NB4 (cell line): ENCODE measurements at places on chromosomes 4 and X.
A peak's percentile ranks its signal among the peaks of the same experiment; 100 is the strongest.

DNA sequence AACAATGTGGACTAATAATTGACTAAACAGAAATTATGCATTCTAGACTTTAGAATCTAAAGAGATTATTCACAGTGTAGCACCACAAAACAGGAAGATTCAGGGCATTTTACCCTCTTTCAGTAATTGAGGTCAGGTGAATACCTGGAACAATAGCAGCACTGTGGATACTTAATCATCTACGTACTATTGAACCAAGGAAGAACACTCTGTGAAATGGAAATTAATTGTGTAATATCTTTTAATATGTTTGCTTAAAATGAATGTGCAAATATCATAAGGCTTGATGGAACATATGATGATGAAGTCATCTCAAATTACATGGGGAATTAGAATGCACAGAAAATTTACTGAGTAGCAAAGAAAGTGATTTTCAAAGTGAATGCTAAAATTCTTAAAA is 68.5 kb upstream of the MAP9 start:
- no peak for DNase-seq

DNA sequence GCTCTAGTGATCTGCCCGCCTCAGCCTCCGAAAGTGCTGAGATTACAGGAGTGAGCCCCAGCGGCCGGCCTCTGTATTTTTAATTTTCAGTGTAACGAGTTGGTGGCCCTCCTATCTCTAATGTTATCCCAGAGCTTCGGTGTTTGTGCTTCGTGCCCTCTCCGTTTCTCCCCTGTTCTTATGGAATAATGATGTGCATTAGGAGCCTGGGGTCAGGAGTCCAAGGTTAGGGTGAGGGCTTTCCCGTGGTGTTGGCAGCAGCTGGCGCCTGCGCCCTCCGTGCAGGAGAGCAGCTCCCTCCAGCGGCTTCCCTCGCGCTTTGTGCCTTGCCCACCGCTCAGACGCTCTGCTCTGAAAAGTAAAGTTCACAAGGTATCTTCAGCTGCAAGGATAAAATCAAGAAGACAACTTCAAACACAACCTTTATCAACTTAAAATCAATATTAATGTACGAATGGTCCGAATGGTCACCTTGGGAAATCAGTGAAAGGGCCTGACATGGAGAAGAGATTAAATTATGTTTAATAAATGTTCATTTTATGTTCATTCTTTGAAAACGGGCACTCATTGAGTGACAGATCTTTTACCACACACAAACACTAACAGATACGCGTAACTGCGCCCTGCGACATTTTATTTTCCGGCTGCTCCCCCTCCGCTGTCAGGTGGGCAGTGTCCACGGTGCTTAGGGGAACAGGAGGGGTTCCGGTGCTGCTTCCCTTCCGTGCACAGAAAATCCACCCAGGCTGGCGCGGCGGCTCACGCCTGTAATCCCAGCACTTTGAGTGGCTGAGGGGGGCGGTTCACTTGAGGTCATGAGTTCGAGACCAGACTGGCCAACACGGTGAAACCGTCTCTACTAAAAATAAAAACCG is 62.4 kb downstream of the TRAPPC11 start:
- DNase-seq = peak; percentile 77

- peak; percentile 3 for DNase-seq
Observed at GRCh38 chr4:67122029-67122428, 423.3 kb downstream of the CENPC start.

GRCh38 chrX:71492231-71493065 is 40.5 kb upstream of the OGT start:
- DNase-seq = peak; percentile 46

GRCh38 chrX:55118574-55118973 is 29.8 kb downstream of the PAGE2 start:
- DNase-seq = no peak

GRCh38 chr4:149727663-149728062 is 88.0 kb downstream of the IQCM start:
- no peak for DNase-seq

GRCh38 chrX:85326234-85327059 is 53.0 kb downstream of the POF1B start:
- DNase-seq = no peak

DNA sequence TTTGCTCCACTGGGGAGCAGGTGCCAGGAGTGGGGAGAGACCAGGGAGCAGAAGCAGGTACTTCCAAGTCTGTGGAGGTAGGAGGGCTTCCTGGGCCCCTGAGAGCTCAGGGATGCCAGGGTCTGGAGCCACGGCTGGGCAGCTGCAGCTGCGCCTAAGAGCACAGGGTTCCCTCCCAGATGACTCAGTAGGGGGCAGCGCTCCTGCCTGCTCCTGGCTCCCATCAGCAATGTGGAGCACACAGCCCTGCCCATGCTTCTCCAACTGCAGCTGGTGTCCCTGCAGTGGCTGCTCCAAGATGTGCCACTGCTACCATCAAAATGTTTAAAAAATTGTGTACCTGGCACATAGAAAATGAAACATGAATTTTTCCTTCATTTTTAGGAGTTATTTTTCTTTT is 1028.2 kb downstream of the PCDH7 start:
- DNase-seq = peak; percentile 15

DNA sequence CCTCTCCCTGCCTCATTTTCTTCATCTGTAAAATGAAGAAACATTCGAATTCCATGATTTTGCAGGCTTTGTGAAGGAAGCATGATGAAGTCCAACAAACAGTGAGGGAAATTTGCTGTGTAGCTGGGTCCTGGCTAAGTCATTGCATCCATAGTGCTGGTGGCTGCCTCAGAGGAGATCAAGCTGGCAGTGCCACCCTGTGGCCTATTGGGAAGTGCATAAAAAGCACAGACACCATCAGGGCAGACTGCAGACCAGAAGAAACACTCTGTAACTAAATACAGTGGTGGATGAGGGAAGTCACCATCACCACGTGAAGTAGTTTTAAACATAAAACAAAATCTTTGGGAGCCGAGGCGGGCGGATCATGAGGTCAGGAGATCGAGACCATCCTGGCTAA is 40.7 kb upstream of the DDX3X start:
- peak; percentile 35 for DNase-seq

DNA sequence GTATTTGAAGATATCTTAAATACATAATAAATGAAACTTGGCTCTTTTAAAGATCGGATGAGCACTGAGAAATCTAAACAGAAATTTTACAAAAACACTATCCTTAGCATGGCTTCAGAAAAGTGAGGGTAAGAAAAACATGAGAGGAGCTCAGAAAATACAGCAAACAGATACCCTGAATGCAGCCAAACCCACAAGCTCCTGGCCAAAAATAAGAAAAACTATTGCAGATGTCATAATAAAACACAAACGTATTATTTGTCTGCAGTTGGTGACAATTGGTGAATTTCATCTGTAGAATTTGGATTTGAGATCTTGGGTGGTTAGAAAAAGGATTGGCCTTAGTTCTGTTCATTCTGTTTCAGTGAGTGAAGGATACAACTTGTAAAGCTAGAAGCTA is 603.9 kb downstream of the INPP4B start:
- no peak for DNase-seq

DNA sequence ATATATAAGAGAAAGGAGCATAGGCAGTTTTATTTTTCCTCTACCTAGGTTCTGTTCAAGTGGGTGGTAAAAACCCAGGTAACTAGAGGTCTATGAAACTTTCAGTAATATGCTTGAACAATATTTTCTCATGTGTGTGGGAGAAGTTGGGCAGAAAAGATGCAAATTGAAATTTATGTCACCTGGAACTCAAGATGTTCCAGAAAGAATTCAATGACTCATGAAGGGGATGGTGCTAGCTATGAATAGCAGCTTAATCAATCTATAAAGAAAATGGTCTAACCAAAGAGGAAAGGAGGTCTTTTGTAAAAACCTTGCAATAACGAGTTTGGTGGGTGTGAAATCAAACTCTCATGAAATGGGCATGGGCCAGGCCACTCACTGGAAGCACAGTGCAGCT is 263.8 kb downstream of the INPP4B start:
- DNase-seq = no peak

DNA sequence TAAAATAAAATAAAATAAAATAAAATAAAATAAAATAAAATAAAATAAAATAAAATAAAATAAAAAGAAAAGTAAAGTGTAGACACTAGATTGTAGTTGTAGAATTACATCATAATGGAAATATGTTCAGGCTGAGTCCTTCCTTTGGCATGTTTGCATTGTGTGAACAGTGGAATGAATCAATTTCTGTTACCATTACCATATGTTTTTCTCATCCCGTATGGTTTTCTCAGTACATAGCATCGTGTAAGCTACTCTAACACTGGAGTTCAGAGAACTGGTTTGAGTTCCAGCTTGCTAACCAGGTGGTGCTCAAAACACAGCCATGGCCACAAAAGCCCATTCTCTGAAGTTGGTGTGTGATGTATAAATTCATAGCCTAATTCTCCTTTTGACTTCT is 45.9 kb downstream of the USP11 start:
- DNase-seq = no peak

- peak; percentile 4 for DNase-seq
Observed at GRCh38 chr4:1192091-1192492, 19.7 kb upstream of the SPON2 start.

GRCh38 chrX:70324326-70324725 is 34.4 kb downstream of the KIF4A start:
- DNase-seq = no peak

GRCh38 chrX:44189116-44189515 is 154.4 kb downstream of the EFHC2 start:
- DNase-seq = peak; percentile 3

GRCh38 chr4:8141935-8142334 is 16.7 kb downstream of the ABLIM2 start:
- DNase-seq = no peak

DNA sequence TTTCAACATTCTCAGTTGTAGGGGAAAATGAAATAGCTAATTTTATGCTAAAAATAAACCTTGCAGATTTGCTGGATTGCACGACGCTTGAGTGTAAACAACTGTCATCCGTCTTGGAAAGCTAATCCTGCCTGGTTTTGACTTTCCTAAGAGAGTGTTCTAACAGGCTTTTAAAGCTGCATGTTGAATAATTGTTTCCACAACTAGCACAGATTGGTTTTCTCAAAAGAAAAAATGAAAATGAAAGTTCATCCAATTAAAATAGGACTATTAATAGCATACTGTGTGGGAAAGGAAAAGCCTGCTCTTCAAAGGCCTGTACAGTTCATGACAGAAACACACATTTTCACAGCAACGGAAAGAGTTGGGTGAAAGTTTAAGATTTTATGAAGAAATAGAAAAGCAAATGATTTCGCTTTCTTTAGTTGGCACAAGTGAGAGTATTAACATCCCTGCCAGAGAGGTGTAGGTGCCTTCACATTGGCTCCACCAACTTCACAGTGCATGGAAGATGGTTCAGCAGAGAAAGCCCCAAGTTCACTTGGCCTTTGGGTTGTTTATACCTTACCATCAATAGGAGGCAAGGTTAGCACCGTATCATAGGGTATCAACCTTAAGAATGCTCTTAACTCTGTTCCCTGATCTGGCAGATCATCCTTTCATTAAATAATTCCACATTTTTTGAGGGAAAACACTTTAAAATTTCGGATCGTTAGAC is 140.0 kb upstream of the GUCY1A1 start:
- DNase-seq = no peak

DNA sequence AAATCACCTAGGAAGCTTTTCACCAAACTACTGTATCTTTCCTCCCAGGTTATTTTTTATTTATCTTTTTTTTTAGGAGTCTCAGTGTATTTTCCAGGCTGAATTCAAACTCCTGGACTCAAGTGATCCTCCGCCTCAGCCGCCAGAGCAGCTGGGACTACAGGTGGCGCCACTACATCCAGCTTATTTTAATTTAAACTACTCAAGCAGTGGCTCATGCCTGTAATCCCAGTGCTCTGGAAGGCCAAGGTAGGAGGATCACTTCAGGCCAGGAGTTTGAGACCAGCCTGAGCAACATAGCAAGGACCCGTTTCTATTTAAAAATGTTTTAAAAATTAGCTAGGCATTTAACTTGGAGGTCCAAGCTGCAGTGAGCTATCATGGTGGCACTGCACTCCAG is 37.8 kb downstream of the LEF1 start:
- no peak for DNase-seq

- DNase-seq = peak; percentile 40
Observed at GRCh38 chr4:183658362-183659028, 490 bp downstream of the RWDD4 start.

DNA sequence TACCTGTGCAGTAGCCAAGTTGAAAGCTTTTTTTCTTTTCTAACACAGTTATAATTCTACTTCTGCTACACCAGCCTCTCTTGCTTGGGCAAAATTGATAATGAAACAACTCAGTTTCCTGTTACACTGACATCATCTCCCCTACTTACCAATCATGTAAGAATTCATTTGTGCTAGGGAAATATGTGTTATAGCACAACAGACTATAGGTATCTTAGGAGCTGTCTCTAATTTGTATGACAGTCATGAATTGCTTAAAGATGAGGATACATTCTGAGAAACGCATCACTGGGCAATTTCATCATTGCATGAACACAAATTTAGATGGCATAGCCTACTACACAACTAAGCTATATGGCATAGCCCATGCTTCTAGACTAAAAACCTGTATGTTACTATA is 246.3 kb upstream of the ANKRD50 start:
- no peak for DNase-seq

GRCh38 chr4:172177382-172177781 is 364.2 kb downstream of the GALNTL6 start:
- DNase-seq = no peak

DNA sequence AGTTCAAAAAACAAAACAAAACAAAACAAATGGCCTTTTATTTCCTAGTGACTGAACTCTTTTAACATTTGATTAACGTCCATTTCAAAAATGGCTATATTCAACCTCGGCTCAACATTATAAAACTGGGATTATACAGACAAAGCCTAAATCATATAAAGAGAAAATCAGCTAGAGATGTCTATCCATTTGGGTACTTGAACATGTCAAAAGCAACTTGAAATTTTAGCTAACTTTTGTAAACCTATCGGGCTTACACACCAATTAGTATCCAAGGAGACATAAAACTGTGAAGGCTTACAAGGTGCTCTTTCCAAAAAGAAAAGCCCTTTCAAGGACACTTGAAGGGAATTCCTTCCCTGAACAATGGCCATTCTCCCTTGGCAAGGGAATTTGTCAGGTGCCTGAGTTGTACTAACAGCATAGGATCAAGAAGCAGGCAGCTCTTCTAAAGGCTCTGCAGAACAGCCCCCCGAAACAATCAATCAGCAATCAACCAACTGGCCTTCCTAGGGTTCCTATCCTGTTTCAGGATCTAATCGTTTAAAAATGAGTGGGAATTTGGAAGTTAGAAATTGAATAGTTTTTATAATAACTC is 633.7 kb upstream of the HTR2C start:
- DNase-seq = no peak

- DNase-seq = no peak
Observed at GRCh38 chrX:31497086-31497485, 425.2 kb upstream of the FTHL17 start.

DNA sequence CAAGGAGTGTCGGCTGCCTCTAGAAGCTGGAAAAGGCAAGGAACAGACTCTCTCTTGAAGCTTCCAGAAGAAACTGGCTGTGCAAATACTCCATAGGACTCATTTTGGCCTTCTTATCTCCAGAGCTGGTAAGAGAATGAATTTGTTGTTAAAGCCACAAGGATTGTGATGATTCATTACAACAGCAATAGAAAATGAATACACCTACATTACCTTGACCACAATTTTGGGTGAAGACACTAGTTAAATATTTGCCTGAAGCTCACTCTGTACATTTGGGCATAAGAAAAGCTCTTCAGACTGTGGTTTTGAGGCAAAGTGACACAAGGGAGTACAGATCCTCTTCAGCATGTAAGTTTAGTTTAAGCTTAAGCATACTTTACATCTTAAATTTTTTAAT is 134.5 kb upstream of the TLL1 start:
- no peak for DNase-seq

GRCh38 chrX:21963731-21964405 is 23.4 kb downstream of the SMS start:
- no peak for DNase-seq
